Fibroblast of skin of right quadriceps (primary cell): ENCODE measurements at places on chromosomes 2 and 18.
A peak's percentile ranks its signal among the peaks of the same experiment; 100 is the strongest.

GRCh38 chr2:62713837-62714236, 8.3 kb downstream of the EHBP1 start:
- no peak for DNase-seq

GRCh38 chr2:72738096-72738495, 87.7 kb downstream of the EXOC6B start:
- DNase-seq, result peak; percentile 27

DNA sequence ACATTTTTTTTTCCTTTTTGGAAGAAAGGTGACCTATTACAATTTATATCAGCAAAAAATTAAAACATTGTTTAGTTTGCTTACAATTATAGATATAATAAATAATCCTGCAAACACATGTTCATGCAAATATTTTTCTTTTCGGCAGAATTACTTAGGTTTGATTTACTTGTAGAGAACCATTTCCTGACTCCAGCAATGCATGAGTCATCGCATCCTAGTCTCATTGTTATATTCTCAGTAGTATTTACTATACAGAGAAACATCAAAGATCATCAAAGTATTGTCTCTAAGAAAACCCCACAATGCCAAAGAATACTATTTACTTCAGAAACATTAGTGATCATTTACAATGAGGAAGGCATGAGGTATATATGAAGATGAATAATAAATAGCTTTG, 40.4 kb upstream of the MTIF2 start:
- DNase-seq, result peak; percentile 59

DNA sequence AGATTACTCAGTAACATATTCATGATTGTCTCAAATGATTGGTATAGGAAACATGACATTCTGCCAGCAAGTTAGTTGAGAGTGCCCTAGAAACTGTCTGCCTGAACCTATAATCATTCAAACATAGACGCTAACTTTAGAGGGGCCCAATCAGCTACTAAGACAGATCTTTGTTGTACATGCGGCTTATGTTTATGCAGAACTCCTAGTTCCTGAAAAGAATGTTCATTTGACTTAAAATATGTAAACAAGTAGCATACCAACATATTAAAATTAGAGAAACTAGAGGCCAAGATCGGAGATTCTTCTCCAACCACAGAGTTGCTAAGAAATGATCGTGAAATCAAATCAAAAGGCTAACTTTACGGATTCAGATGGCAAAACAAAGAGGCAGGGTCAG, 4.2 kb upstream of the METAP1D start:
- DNase-seq, result no peak

DNA sequence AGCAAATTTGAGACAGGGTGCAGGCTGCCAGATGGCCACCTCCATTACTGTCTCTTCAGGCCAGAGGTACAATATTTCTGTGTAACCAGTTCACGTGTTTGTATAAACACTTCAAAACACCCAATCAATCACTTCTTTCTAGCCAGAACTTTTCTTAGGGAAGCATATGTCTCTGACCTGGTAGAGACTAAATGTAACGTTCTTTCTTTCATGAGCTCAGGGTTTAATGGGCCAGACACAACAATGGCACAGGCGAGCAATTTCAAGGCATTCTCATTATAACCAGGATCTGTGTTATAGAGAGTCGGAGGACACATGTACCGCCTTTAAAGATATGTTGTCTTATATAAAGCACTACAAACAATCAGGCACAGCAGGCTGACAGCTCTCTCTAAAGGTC, 1846.4 kb upstream of the PIK3C3 start:
- no peak for DNase-seq

- DNase-seq, result no peak
Measured at GRCh38 chr2:147182260-147182659, 662.6 kb upstream of the ACVR2A start.

DNA sequence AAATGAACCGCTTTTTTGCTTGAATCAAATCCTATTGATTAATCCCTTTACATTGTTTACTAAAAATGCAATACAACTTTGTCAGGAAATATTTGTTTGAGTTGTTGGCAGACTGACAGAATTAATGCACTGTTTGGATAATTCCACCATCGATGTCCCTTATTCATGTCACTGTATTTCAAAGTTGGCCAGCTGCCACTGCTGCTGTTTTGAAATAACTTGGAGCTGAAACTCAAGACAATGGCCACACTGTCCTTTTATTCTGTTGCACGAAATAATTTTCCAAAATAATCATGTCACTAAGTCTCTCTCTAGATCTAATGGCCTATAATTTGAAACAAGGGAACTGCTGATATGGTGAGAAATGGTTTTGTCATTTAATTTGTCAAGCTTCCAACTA, 55.2 kb upstream of the PAX3 start:
- no peak for DNase-seq

- DNase-seq, result no peak
Measured at GRCh38 chr2:23590241-23590869, 205.4 kb downstream of the KLHL29 start.

- no peak for DNase-seq
Measured at GRCh38 chr2:215063526-215063925, 74.9 kb downstream of the ABCA12 start.

DNA sequence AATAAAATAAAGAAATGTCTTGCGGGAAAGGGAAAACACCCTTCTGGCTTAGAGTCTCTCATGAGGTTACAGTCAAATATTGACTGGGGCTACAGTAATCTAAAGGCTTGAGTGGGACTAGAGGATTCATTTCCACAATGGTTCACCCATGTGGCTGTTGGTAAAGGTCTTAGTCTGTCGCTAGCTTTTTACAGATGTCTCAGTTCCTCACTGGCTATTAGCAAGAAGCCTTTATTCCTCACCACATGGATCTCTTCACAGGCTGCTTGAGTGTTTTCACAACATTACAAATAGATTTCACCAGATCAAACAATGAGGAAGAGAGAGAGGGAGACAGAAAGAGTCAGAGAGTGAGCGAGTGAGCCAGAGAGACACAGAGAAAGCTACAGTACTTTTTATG, 8.3 kb upstream of the ZC3H15 start:
- DNase-seq, result no peak

DNA sequence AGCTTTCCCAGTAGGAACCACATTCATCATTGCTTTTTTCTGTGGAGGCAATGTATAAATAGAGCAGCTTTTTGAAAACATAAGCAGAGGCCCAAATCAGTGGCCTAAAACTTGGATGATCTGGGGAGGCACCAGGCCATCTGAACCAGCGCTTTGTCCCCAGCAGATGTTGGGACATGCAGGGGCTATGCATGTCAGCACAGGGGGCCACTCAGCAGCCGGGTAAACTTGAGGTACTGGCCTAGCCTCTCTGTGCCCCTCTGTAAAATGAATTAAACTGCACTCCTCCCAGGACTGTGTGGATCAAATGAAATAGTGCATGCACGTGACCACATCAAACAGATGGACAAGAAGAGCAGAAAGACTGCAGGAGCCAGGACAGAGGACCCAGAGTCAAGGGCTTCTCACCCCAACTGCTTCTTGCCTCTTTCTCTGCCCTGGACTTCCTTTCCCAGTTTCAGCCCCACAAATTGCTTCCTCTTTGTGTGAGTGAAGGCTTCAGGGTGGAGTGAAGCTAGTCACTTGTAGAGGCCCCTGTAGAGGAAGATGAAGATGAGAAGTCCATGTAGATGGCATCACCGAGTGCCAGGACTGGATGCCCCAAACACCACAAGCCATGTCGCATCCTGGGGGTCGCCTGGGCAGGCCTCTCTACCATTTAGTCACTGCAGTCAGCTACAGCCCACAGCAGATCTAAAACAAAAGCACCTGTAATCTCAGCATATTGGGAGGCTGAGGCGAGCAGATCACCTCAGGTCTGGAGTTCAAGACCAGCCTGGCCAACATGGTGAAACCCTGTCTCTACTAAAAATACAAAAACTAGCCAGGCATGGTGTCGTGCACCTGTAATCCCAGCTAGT, 53.2 kb downstream of the IMPA2 start:
- no peak for DNase-seq

DNA sequence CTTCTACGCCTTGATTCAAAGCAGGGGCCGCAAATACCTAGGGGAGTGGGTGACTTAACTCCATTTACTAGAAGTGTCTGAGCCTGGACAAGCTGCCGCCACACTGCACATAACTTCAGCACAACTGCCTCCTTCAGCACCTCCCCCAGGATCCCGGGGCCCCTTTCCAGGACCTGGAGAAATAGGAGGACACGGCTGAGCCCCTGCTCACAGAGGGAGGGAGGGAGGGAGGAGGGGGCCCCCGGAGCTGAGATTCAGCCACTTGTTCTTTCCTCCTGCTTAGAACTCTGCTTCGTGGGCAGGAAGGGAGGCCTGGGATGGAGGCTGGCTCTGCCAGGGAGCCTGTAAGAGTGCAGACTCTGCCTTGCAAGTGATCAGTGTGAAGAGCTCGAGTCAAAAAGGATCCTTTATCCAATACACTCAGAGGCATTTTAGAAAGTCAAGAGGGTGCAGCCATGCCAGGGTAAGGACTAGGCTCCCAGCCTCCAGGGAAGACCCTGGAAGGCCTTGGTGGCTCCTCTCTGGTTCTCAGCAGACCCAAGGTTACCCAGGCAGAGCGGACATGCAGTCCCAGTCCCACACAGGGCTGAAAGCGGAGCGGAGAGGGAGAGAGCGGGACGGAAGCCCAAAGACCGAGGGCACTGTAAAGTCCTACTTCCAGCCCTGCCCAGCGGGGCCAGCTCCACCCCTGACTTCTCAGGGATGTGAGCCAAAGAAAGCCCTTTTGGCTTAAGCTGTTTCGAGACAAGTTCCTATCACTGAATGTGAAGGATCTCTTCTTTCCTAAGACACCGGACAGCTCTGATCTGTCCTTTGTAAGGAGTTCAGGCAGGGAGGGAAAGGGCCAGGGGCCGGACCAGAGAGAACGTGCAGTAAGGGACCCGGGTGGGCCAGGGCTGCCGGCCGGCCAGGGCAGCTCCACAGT, 8.6 kb upstream of the ARMC9 start:
- peak; percentile 7 for DNase-seq

DNA sequence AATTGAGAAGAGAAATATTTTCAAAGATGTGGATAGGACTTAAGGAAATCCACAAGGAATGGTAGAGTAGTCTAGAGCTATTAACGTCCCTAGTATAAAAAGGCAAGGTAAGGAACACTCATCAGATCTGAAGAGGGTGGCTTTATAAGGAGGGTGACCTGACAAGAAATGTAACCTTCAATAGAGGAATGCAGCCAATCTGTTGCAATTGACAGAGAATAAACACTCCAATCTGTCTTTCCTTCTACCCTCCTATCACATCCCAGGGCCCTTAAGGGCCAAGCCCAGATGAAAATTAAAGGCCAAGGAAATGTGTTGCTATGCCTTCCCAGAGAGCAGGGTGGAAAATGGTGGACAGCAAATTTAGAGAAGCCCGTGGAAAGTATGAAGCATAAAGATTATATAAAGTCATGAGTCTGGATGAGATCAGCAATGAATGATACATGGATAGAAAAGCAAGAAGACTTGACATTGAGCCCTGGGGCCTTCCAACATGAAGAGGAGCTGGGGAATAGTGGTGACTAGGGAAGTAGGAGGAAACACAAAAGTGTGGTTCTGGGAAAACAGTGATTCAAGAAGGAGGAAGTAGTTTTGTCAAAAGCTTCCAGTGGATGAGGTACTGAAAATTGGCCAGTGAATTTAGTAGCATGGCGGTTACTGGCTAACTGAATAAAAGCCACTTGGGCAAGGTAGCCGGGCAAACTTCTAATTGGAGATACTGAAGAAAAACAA, 270.6 kb upstream of the TANK start:
- no peak for DNase-seq

- peak; percentile 93 for DNase-seq
Measured at GRCh38 chr2:46770622-46771021, 145.0 kb downstream of the MCFD2 start.

GRCh38 chr2:60483401-60483800, 70.1 kb downstream of the BCL11A start:
- DNase-seq, result peak; percentile 95

DNA sequence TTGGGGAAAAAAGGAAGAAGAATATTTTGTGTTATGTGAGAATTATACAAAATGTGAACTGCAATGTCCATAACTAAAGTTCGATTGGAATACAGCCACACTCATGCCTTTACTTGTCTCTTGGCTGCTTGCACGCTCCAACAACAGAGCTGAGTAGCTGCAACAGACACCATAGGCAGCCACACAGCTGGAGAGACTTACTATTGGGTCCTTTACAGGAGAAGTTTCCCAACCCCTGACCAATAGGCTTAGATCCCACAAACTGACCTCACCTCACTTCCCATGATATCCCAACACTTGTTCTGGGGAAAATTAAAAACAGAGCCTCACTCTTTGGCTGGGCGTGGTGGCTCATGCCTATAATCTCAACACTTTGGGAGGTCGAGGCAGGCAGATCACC, 213.8 kb downstream of the SH3BP4 start:
- DNase-seq, result no peak

- DNase-seq, result no peak
Measured at GRCh38 chr2:236162882-236163470, 5.2 kb downstream of the GBX2 start.
